Left kidney (tissue), 8 donors: ENCODE measurements at places on chromosomes 6 and 20. TPM values are rescaled to one million over a fixed set of nuclear protein-coding genes. Genes with fewer than 3 reads are reported as not detected.

DNA sequence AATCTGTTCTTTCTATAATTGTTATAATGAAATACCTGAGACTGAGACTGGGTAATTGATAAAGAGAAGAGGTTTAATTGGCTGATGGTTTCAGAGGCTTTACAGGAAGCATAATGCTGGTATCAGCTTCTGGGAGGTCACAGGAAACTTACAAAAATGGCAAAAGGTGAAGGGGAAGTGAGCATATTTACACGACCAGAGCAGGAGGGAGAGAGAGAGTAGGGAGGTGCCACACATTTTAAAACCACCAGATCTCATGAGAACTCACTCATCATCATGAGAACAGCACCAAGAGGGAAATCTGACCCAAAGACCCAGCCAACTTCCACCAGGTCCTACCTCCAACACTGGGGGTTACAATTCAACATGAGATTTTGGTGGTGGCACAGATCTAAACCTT, 2.6 kb upstream of the SIRPB1 start:
- no peak for DNase-seq

DNA sequence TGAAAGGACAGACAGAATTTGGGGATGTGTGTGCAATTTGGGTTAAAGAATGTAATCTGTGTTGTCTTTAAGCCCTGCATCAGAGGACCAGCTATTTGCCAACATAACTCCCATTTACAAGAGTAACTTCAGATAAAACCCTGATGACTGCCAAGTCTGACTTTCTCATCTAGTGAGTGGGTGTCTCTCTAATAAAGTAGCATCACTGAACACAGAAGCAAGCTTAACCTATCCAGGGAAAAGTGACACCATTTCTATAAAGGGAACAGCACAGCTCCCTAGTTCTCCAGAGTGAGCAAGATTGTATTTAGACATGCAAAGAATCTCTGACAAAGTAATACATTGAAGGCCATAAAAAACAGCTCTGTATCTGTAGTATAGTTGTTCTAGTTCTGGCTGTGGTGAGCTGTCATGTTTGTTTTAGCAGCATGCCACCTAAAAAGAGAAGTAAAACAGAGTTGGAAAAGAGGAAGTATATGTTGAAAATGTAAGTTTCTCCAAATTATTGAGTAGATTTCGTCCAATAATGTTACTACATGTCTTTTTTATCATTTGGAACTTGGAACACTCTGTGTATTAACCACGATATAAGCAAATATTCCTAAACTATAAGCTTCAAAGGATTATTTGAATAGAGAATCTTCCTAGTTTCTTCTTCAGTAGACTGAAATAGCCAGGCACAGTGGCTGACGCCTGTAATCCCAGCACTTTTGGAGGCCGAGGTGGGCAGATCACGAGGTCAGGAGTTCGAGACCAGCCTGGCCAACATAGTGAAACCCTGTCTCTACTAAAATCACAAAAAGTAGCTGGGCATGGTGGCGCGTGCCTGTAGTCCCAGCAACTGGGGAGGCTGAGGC, 8.8 kb upstream of the PIM1 start:
- no peak for DNase-seq

DNA sequence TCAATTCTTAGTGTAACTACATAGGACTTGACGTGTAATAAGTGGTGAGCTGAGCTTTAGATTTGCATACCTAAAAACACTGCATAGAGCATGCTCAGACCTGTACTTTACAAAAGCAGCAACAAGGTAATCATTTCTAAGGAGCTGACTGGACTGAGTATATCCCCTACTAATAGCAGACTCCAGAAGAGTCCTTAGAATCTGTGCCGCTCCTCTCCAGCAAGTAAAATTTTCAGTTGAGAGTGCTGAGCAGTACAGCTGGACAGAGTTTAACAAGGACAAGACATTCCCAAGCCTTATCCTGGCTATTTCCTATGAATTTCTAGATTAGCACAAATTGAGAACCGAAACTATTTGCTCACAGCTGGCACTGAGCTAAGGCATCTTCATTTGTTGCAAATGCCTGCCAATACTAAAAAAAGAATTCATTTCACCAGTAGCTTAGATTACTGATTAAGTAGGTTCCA, 26.1 kb upstream of the KLHL31 start:
- no peak for DNase-seq

- DNase-seq = no peak
These were observed 598.8 kb downstream of the MAFB start for GRCh38 chr20:40090236-40090635.

DNA sequence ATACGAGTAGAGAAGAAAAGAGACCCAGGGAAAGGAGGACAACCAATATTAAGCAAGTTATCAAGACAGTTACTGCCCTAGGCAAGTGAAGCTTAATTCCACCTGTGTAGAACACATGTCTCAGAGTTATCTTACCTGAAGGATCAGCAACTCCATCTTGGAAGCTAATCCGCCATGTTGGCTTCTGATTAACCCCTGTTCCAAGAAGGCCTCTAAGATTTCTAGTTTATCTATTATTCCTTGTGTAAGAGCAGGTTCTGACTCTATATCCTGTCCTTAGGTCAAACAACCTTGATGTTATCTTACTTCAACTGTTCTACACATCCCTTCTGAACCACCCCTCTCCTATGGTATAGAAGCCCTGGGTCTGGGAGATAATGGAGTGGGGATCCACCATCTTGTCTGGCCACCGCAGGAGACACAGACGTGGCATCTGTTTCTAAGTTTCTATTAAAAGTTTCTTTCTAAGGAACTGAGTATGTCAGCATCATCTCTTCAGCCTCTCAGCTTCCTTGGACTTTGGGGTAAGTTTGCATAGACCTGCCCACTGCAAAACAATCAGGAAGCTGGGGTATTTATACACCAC, 27.7 kb upstream of the PTPN1 start:
- DNase-seq = no peak

PBX2 gene
- polyA plus RNA-seq = 190 TPM

MANEA gene
- 28.1 TPM for polyA plus RNA-seq

IPCEF1 gene
- 8.9 TPM for polyA plus RNA-seq
